ENCODE measurements at places on chromosomes 2 and 18.
A peak's percentile ranks its signal among the peaks of the same experiment; 100 is the strongest.

DNA sequence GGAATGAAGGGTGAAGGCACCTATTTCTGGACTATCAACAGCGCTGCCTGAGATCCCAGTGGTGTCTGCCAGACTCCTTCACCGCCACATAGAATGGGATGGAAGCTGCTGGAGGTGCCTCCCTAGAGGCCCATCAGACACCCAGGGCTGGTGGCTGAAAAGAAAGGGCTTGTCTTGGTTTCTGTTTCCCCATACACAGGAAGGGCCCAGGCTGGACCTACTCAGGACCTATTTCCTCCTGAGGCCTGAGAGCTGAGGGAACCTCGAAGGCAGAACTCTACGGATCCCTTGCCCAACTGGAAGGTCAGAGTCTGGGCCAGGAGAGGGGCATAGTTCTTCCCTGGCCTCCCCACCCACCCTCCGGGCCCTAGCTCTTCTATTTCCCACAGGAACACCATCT, 2.9 kb upstream of the CLEC4F start:
- no peak for DNase-seq

- no peak for DNase-seq
Measured at GRCh38 chr2:146477383-146477782, 1367.4 kb upstream of the ACVR2A start.

DNA sequence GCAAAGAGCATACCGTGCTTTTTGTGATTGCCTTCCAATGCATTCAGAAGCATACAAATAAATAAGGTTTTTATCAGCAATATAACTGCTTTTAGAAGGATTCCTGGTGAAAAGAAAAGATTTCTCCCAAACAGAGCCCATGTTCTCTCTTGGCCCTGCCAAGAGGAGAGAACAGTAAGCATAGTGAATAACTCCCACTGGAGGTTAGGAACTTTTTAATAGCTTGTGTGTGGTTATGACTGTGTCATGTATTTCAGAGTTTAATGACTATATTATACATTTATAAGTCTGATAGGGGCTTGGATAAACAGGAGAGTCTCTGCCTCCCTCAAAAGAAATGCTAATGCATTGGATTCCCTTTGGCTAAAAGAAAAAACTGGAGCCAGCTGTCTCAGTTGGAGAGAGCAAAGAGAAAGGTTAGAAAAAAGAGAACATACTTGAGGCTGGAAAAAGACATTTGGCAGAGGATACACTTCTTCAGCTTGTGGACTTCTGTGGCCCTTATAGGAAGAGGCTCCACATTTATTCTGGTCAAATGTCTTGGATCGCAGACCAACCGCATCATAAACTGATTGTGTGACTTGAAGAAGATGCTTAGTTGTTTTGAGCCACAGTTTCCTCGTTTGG, 63.0 kb upstream of the SPRED2 start:
- DNase-seq: no peak

DNA sequence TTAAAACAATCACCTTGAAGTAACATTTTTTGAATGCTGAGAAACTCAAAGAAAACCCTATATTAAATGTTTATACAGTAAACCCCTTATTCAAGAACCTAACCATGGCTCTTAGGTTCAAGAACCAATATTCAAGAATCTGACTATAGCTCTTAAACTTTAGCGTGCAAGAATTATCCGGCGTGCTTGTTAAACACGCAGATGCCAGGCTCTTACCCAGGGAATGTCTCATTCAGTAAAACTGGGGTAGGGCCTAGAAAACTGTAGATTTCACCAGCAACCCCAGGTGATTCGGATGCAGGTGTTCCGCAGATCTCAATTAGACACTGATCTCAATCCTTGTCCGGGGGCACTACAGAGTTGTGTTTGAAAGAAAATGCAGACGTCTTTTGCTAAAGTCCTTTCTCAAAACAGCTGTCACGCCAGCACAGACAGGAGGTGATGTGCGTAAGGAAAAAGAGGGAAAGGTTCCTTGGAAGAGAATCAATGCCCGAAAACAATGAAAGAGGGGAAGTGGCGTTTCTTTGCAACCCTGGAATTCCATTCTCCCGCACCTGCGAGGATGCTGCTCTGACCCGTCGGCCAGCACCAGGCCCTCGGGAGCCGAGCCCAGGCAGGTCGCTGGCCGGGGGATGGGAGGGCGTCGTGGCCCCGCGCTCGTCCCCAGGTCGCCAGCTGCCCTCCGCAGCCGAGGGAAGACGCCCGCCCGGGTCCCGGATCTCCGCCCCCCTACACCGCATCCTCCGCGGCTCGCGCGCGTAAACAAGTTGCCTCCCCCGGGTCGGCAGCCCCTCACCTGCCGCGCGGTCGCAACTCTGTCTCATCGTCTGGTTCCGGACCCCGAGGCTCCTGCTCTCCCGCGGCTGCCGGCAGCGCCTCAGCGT, 851 bp downstream of the EIF2AK3 start:
- DNase-seq: peak; percentile 9

- DNase-seq: no peak
Measured at GRCh38 chr2:118580651-118581050, 266.8 kb downstream of the EN1 start.

- no peak for DNase-seq
Measured at GRCh38 chr2:236793023-236794011, 223.7 kb downstream of the ACKR3 start.

GRCh38 chr2:172437419-172438341, 10.3 kb downstream of the ITGA6 start:
- no peak for DNase-seq

GRCh38 chr18:32443033-32443705, 27.5 kb downstream of the GAREM1 start:
- DNase-seq: no peak
